Stimulated activated naive CD8-positive, alpha-beta T cell treated with anti-CD3 and anti-CD28 coated beads, Interleukin-15, amount 100 ng/mL, for 72 hours (primary cell): ENCODE measurements at places on chromosomes 7 and 10.

- peak; percentile 34 for DNase-seq
Measured at GRCh38 chr10:58152673-58153263, 114.9 kb downstream of the IPMK start.

- DNase-seq: no peak
Measured at GRCh38 chr7:114657279-114657678, 242.7 kb downstream of the FOXP2 start.

- DNase-seq: no peak
Measured at GRCh38 chr10:117677239-117677638, 134.7 kb downstream of the EMX2 start.

DNA sequence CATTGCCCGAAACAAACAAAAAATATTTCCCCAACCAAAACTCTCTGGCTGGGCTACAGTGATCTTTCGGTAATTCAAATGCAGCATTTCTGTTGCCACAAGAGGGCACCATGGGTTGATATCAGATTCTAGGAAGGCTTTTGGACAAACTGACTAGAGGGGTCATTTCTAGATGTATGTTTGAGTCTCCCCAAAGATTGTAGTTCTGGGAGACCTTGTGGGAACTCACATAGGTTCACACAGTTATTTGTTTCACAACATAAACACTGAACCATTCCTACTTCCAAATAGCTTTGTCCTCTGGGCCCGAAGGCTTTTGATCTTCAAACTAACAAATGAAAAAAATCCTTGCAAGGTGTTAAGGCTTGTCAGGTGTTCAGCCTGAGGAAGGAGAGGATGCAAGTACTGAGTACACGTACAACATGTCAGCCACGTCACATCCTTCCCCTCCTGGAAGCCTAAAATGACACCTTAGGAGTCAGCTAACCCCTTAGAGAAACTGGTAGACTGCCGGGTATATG, 37.0 kb upstream of the IL15RA start:
- DNase-seq: no peak

- no peak for DNase-seq
Measured at GRCh38 chr10:132628966-132629900, 91.6 kb downstream of the INPP5A start.

- no peak for DNase-seq
Measured at GRCh38 chr10:74244807-74245206, 93.8 kb downstream of the ADK start.

DNA sequence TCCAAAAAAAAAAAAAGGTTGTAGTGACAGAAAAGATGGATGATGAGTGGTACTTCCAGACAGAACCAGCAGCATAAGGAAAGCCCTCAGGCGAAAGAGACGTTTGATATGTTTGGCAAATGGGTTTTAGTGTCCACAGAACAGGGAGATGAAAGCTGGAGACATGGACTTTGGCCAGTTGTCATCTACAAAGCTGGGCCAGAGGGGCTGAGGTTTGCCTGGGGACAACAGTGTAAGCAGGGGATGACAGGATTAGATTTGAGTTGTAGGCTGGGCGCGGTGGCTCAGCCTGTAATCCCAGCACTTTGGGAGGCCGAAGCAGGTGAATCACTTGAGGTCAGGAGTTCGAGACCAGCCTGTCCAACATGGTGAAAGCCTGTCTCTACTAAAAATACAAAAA, 47.8 kb upstream of the ELN start:
- DNase-seq: no peak

DNA sequence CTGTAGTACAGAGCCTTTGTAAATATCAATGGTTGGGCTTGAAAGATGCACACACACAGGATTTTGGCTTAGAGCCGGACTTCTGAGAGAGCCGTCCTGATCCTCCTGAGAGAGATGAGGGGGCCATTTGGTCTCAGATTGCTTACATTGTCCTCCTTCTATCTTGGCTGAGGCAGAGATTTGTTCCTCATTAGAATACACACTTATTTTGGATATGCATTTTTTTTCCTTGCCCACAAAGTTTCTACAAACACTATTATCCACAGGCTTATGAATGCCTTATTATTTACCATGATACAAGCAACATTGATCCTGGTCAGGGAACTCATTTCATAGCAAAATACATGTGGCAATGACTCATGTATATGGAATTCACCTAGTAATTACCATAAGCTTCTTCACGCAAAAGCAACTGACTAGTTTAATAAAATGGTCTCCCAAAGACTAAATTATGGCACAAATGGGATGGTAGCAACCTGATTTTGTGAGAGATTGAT, 175.3 kb downstream of the MDFIC start:
- no peak for DNase-seq
